ENCODE measurements at places on chromosomes 2 and 18. TPM values are rescaled to one million over a fixed set of nuclear protein-coding genes. Genes with fewer than 3 reads are reported as not detected.

DNA sequence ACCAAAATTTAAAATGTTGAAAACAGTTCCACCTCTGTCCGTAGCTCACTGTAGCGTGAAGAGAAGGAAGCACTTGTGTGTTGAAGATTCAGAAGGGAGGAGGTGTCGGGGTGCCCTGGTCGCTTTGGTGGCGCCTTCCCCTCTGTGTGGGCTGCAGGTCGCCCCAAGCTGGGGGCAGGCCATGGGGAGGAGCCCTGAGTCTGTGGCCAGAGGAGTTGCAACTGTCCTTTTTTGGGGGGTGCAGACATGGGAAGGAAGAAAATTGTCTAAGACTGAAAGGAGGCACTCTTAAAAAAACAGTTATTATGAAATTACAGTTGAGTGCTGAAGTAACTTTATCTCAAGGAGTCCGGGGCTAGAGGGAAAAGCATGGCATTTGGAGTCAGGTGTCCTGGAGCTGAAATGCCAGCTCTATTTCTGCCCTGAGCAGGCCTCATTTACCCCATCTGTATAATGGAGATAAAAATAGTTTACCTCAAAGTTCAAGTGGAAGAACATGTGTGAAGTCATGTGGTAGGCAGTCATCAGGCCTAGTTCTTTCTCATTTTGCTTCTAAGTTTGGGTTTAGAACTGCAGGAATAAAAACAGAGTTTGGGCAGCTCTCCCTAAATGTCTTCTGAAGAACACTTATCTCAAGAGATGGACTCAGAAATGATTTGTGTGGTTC, 82.1 kb downstream of the RNF144A start:
- no peak for DNase-seq

Gene SIX3
- not detected for polyA plus RNA-seq

DNA sequence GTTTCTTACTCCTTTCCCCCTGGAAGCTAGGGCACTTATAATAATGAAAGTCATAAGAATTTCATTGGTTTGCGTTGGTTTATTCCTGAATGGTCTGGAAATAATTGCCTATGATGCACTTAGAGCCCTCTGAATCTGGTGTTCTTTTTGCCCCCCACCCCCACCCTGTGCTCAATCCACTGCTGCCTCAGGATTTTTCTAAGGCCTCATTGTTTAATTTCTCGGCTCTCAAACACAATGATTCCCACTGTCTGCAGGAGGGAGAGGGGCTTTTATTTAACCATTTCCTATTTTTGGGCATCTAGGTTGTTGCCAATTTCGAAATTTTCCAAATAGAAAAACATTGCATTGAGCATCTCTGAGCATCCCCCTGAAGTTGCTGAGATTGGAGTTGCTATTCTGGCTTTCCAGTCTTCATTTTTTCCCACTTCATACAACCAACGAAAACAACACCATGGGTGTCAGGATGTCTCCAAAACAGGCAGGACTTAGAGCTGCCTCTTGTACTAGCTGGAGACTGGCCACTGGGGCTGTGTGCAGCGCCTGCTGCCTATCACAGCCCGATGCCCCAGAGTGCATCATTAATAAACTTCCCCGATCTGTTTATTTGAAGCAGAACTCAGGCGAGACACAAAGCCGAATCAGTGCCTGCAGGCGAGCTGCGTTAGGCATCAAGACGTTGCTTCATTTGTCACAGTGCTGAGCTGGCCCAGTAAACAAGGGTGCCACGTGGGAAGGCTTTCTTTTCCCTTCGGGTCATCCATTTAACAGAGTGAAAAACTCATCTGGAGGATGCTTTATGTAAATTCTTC, 1.8 kb upstream of the PCARE start:
- DNase-seq = no peak

Gene VWC2L
- polyA plus RNA-seq = 0.03 TPM

DNA sequence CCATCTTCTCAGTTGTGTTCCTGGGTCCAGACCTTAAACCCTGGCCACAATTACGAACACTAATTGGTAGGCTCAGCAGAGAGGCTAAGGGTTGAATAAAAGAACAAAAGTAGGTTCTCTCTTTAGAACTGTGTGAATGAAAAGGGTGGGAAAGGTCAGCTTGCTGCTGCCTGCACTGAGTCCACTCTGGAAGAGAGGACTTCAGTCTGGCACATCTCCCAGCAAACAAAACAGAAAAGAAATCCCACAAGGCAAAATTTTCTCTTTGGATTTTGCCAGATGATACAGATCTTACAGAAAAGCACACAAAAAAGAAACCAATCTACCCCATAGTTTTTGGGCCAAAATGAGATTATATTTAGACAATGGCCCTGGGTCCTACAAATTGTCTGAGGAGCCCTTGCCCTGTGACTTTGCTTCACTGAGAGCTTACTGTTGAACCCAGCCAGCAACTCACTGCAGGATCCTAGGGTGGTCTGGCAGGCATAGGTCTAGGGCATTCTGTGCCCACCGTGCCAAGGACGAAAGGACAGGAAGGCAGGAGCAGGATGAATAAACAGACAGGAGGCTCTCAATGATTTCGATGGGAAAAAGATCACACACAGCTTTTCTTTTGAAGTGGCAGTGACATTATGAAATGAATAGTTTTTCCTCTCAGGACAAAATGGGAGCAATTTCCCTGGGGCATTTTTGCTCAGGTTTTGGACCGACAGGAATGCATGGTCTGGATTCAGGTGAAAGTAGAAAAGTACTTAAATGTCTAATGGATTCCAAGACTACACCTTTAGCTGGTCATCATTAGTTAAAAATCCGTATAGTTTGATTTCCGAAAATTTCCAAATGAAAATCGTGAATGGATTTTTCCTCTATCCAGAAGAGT, 68.4 kb upstream of the STAM2 start:
- DNase-seq = no peak

DNA sequence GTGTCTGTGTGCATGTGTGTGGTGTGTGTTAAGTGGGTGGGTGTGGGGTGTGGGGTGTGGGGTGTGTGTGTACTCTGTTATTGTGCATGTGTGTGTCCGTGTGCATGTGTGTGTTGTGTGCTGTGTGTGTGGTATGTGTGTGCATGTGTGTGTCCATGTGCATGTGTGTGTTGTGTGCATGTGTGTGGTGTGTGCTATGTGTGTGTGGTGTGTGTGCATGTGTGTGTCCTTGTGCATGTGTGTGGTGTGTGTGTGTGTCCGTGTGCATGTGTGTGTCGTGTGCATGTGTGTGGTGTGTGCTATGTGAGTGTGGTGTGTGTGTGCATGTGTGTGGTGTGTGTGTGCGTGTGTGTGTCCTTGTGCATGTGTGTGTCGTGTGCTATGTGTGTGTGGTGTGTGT, 6.9 kb upstream of the OTOS start:
- DNase-seq = no peak

DNA sequence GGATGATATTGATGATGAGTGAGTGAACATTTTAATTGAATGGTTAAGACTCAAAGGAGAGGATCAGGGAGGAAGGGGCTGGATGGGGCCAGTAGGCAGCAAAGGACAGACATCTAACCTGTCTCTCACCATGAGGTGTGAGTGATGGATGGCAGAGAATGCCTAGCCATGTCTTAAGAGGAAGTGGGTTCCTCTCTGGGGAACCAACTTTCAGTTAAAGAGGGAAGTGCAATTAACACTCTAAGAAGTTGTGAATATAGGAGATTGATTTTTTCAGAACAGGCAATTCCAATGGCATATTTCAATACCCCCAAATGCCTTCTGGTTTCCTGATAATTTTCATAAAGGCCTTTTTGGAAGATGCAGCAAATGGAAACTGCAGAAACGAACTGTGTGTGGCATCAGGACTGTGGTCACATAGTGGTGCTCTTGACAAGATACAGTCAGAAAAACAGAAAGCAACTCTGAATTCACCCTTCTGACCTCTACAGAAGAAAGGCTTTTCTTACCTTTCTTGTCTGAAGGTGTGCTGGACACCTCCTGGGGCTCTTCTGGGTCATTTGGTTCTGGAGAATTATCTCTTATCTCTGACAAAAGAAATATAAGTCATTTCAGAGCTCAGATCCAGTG, 10.2 kb downstream of the SP110 start:
- no peak for DNase-seq

GRCh38 chr2:127857265-127857808, 618 bp downstream of the POLR2D start:
- no peak for DNase-seq

Gene SALL3
- polyA plus RNA-seq = under 0.01 TPM

Gene MORN2
- 16.6 TPM for polyA plus RNA-seq

- DNase-seq = no peak
Observed at GRCh38 chr2:201361078-201361733, 4.1 kb upstream of the FLACC1 start.

Gene RAD51AP2
- 0.06 TPM for polyA plus RNA-seq

Gene ACTG2
- 913 TPM for polyA plus RNA-seq

Measured in large intestine (tissue), 12 donors.